ENCODE measurements at places on chromosomes 2 and 18. TPM values are rescaled to one million over a fixed set of nuclear protein-coding genes. Genes with fewer than 3 reads are reported as not detected.

DNA sequence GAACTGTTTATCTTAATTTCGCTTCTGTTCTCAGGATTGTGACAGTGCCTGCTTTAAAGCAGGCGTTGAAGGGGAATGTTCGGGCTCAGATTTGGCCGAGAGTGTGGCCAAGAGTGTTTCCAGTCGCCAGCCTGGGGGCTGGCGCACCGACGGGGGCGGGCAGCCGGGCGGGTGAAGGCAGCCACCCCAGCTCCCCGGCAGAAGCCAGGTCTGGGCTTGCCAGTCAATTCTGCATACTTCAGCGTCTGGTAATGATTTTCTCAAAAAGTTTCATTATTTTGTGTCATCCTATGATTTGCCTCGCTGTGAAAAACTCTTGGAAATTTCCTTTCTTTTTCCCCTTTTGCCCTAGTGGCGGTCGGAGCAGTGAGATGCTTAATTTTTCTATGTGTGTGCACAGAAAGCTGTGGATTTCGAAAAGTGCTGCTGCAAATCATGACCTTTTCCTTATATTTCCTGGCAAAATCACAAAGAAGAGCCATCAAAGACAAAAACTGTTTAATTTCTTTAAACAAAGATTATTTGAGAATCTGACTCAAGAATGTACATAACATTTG lies 856 bp downstream of the FAM228A start:
- no peaks in the 10 kb centered on the region for H3K27me3 ChIP-seq
- no peaks in the 10 kb centered on the region for H3K4me1 ChIP-seq
- H3K27ac ChIP-seq: no peak overlapping the region
- H3K36me3 ChIP-seq: no peaks in the 10 kb centered on the region

- H3K27me3 ChIP-seq: no peaks in the 10 kb centered on the region
- H3K36me3 ChIP-seq: no peaks in the 10 kb centered on the region
- no peak overlapping the region for H3K27ac ChIP-seq
- no peak overlapping the region for H3K4me3 ChIP-seq
- H3K4me1 ChIP-seq: no peaks in the 10 kb centered on the region
Measured at GRCh38 chr2:183868707-183869106, 729.6 kb upstream of the ZNF804A start.

GRCh38 chr2:239689410-239689809 lies 288.6 kb upstream of the HDAC4 start:
- no peak overlapping the region for H3K4me3 ChIP-seq
- no peak overlapping the region for H3K27ac ChIP-seq
- peaks cover 4% of the 10 kb centered on the region for H3K27me3 ChIP-seq
- H3K4me1 ChIP-seq: no peaks in the 10 kb centered on the region

GRCh38 chr2:1754046-1754445 lies 9.7 kb upstream of the PXDN start:
- H3K27ac ChIP-seq: no peak overlapping the region
- no peak overlapping the region for H3K4me3 ChIP-seq

- DNase-seq: no peak
- H3K4me1 ChIP-seq: no peaks in the 10 kb centered on the region
- no peaks in the 10 kb centered on the region for H3K36me3 ChIP-seq
- H3K27ac ChIP-seq: no peak overlapping the region
- no peak overlapping the region for H3K4me3 ChIP-seq
Measured at GRCh38 chr18:31557446-31557845, 34.2 kb upstream of the TTR start.

GRCh38 chr18:44453505-44453904 lies 227.2 kb upstream of the SETBP1 start:
- no peaks in the 10 kb centered on the region for H3K4me1 ChIP-seq
- H3K27me3 ChIP-seq: no peaks in the 10 kb centered on the region
- no peaks in the 10 kb centered on the region for H3K36me3 ChIP-seq

Gene TYMS
- 0.34 TPM for polyA plus RNA-seq

Gene PKDCC
- polyA plus RNA-seq: 62.4 TPM

Gene MAL
- 2.3 TPM for polyA plus RNA-seq

Gene SULT1C4
- polyA plus RNA-seq: 0.95 TPM
